ENCODE measurements at places on chromosomes 2 and 18.
A peak's percentile ranks its signal among the peaks of the same experiment; 100 is the strongest.

GRCh38 chr18:75304678-75305557, 94.3 kb downstream of the TSHZ1 start:
- DNase-seq, result no peak

DNA sequence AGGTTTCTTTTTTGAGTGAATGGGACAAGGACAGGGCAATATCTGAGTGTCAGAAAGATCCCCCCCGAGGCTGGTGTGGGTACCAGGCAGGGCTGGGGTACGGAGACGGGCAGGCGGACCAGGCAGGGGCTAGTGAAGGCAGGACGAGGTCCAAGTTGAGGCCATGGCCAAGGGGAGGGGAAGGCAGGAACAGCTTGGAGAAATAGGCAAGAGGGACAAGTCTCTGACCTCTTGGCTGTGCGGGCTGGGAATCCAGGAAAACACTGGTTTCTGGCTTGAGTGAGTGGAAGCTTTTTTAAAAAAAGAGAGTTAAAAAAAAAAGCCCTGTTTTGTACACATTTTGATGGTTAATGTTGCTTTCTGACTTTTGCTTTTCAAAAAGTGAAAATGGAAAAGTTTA, 30.3 kb downstream of the ASAP2 start:
- DNase-seq, result no peak

GRCh38 chr2:203685789-203686420, 20.5 kb upstream of the CD28 start:
- no peak for DNase-seq

GRCh38 chr2:68714866-68715265, 19.7 kb upstream of the ARHGAP25 start:
- DNase-seq, result no peak

DNA sequence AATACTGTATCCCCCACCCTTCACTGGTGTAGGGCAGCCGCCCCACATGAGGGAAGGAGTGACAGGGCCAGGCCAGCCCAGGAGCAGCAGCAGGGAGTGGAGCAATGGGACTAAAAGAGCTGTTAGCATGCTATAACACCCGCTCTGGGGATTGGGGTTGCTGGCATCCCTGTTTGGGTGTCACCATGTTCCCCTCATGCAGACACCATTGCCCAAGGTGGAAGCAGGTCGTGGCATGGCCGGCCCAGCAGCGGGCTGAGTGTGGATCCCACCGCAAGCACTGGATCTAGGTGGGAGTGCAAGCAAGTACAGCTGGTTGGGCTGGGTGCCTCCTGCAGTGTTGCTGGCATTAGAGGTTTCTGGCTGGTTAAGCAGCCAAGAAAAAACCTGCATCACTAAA, 3.3 kb upstream of the SULT6B1 start:
- DNase-seq, result no peak

GRCh38 chr2:11749646-11750349, 3.4 kb downstream of the LPIN1 start:
- peak; percentile 65 for DNase-seq

Data from G401 (cell line).